Stimulated activated CD8-positive, alpha-beta memory T cell treated with anti-CD3 and anti-CD28 coated beads, Interleukin-7, amount 100 ng/mL, for 1 hour (primary cell): ENCODE measurements at places on chromosomes 6 and 20.

DNA sequence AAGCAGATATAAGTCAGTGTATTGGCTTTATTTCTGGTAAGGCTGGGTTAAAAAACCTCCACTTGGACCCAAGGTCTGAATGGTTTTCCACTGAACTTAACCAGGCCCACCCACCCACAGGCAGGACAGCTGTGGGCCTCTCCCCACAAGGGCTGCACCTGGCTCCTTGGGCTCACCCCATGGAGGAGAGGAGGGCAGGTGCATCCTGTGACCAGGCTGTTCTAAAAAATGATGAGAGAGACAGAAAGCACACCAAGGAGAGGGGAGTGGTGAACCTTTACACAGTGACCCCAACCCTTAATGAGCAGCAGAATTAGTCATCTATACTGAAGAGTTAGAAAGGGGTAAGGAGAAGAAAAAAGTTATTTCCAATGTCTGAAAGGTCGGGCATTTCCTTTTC is 34.5 kb upstream of the DUSP22 start:
- DNase-seq: no peak

GRCh38 chr20:64255361-64256281 is at the start of gene PCMTD2:
Gene PCMTD2 (plus strand): TSS chr20:64255748. CDS start chr20:64259966, 4,218 bp downstream.
- peak; percentile 66 for DNase-seq

DNA sequence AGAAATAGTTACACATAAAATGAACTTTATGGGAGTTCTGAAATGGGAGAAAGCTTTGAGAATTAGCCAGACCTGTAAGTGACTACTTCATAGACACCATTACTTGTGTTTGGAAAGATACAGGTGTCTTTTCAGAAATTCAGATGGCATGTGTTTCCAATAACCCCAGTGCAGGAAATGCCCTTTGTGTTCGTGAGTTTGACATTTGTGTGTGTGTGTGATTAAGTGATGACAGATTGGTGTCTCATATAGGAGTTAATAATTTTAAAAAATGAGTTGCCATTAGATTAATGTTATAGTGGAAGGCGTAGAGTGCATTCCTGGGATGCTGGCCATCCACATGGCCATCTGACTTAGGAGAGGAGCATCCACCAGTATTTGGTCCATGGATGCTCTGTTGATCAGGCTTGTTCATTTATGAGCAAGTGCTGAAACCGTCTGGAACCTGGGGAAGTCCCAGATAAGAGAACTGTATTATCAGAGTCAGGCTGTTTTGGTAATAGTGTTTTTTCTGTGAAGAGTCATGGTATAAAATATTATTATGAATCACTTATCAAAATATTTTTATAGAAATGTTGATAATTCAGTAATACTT is 3.1 kb downstream of the STK4 start:
- DNase-seq: no peak

DNA sequence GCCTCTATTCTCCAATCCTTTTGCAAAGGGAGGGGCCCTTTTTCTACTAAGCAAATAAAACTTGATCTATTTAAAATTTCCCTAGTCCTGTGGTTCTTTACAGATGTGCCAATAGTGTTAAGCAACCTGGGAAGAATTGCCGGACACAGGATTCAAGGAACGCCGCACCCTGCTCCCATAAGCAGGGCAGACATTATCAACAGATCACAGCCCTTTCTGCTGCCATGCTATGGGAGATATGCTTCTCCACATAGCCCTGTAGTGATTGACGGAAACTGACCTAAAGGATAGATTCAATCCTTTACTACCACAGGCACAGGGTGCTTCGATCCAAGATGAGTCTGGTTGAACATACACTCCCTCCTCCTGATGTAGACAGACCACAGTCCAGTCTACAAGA is 118.4 kb upstream of the TRAF3IP2 start:
- no peak for DNase-seq

- DNase-seq: no peak
Measured at GRCh38 chr6:71336901-71337300, 48.3 kb downstream of the OGFRL1 start.

GRCh38 chr20:50870561-50871161 is 60.6 kb downstream of the ADNP start:
- no peak for DNase-seq

- no peak for DNase-seq
Measured at GRCh38 chr6:15395087-15395486, 149.2 kb downstream of the JARID2 start.

- no peak for DNase-seq
Measured at GRCh38 chr6:80548532-80548931, 442.1 kb downstream of the BCKDHB start.

GRCh38 chr6:99187429-99187828 is 162.0 kb downstream of the FAXC start:
- no peak for DNase-seq

- no peak for DNase-seq
Measured at GRCh38 chr6:168785720-168786511, 344.9 kb downstream of the SMOC2 start.

- DNase-seq: no peak
Measured at GRCh38 chr6:1080453-1081337, 231.2 kb upstream of the FOXQ1 start.

GRCh38 chr6:142279350-142280180 is 22.2 kb upstream of the ADGRG6 start:
- no peak for DNase-seq

- DNase-seq: no peak
Measured at GRCh38 chr20:22404419-22405170, 179.8 kb downstream of the FOXA2 start.

DNA sequence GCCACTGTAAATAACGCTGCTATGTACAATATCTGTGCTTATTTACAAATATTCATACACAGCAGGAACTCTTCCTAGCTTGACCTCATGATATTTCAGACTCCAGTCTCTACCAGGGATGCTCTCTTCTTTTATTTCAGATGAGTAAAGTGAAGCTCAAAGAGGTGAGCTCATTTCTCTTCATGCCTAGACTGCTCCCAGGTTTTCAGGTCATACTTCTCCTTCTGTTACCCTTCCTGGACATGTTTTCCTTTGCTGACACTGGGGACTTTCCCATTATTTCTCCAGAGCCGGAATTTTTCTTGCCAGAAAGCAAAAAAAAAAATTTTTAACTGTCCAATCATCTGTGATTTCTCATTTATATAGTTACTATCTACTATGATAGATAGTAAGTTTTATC is 147.2 kb upstream of the DST start:
- no peak for DNase-seq

GRCh38 chr20:43372051-43372450 is 85.6 kb upstream of the SRSF6 start:
- DNase-seq: no peak

GRCh38 chr6:99591673-99592364 is 14.8 kb upstream of the PRDM13 start:
- DNase-seq: no peak

GRCh38 chr6:36340618-36341454 is 4.1 kb upstream of the BNIP5 start:
- DNase-seq: peak; percentile 47

GRCh38 chr6:20211037-20211940 is 980 bp downstream of the MBOAT1 start:
- no peak for DNase-seq

- DNase-seq: no peak
Measured at GRCh38 chr6:166559211-166559610, 27.3 kb downstream of the RAMACL start.

- no peak for DNase-seq
Measured at GRCh38 chr6:40253420-40253819, 319.2 kb upstream of the MOCS1 start.

GRCh38 chr20:10309326-10309725 is 90.7 kb downstream of the SNAP25 start:
- DNase-seq: no peak

DNA sequence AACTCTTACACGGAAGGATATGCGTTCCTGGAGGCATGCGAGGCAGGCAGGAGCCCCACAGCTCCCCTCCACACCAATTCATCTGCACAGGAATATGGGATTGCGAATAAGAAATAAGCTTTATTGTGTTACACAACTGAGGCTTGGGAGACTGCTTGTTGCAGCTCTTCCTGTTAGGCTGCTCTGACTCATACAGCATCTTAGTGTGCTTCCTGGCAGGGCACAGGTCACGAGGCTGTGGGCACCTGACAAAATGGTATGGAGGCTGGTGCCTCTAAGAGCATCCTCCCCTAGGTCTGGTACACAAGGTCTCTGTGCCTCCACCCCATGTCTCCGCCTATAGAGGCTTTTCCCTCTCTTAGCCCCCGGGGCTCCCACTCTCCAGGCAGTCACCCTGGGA is 6.8 kb downstream of the SLC22A3 start:
- DNase-seq: no peak

GRCh38 chr20:39960522-39961428 is 728.3 kb downstream of the MAFB start:
- no peak for DNase-seq

DNA sequence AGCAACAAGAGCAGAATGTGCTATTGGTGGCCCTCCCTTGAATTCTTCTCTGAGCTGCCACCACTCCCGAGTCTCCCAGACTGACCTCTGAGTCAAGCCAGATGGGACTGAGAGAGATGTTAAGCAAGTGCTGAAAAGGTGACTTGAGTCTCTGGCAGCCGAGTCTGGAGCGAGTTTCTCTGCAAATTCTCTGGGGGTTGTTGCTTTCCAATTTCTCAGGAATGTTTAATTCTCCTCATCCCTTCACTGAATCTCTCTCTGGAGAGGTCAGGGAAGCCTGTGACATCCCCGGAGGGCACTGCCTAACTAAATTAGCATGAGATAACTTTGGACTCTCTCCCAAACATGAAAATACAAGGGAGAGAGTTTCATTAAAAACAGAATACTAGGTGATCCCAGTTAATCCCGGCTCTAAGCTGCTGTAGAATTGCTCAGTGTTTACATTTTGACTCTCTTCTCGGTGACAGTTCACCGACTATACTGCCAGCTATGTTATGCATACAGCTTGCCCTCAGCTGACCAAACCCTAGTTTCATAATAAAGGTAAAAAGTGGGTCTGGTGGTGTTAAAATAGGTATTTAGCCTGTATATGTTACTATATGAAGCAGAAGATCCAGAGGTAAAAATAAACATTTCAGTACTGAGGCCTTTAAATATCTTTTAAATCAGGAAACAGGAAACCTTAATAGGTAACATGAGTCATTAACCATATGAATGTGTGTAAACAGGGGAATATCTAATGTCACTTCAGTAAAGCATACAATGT is 157.9 kb downstream of the FOXC1 start:
- DNase-seq: no peak

DNA sequence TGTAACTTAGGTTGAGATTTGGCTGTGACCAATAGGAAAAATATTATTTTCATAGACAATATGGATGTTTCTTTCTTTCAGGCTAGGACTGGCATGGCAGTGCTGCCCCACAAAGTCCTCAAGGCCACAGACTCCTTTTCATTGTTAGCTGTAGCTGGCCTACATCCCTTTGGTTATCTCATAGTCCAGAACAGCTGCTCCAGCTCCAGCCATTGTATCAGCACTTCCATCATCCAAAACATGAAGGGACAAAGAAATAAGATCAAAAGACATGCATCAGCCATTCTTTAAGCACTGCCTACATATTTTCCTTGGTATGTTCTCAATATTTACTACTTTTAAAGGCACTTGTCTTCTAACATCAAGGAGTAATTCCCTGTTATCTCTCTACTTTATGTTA is 73.0 kb downstream of the ZDHHC14 start:
- no peak for DNase-seq

DNA sequence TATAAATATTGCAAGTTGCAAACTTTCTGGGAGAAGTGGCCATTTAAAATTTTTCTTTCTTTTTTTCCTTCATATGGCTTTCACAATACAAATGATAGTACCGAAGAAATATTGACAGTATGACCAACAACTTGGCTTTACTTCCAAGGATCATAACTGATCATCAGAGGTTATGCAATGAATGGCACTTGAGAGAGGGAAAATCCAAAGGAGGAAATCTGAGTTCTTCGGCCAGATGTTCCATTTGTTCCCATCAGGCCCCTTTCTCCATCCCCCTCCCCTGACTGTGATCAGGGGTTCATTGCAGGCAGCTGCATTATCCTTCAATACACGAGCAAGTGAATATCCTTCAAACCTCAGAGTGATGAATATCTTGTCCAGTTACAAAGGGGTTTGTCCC is 130.0 kb upstream of the UST start:
- DNase-seq: no peak

DNA sequence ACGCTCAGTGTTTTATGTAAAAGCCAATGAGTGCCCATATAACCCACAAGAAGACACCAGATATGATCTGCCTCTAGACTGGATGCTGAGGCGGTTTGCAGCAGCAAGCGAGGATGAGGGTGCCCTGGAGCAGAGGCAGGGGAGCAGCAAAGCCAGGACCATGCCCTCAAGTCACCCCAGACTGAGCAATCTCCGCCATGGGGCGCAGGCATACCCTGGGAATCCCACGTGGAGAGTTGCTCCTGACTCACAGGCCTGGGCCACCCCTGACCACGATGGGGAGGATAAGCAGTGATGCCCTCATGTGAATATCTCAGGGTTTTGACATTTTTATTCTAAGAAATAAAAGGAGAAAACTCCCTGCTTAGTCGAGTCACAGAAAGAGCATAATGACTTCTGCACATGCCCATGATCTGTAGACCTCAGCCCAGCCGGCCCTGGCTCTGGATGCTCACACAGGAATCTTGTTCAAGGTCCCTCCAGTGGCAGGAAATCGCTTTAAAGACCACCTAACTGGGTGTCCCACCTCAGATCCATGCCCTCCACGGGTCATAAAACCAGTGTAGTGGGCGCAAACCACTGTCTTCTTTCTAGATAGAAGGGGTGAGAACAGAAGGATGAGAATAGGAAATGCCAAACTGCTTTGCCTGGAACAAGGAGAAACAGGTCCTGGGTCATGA is 138.3 kb upstream of the SNX9 start:
- DNase-seq: no peak

DNA sequence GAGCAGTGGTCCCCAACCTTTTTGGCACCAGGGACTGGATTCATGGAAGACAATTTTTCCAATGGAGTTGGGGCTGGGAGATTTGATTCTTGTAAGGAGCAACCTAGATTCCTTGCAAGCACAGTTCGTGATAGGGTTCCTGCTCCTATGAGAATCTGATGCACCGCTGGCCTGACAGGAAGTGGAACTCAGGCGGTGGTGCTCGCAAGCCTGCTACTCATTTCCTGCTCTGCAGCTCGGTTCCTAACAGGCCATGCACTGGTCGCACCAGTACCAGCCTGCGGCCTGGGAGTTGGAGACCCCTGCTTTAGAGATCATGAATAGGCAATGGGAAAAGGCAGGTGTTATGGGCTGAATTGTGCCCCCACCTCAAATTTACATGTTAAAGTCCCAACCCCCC is 131.2 kb downstream of the PFDN4 start:
- DNase-seq: no peak

DNA sequence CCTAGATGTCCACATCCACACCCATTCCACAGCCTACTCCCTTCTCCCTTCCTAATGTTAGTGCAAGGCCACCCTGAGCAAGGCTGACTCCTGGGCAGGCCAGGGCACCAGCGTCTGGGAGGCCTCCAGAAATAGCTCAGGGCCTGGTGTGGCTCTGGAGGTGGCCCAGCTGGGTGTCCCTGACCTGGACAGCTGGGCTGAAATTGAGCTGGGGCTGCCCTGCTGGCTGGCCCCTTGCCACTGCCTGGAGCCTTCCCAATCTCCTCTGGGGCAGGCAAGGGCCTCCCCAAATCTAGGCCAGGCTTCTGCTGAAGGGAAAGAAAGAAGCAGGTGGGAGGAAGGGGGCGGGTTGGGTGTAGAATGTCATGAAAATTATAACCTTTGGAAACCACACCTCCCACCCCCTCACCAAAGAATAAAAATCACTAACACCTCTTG is 2.1 kb downstream of the FAM110A start:
- DNase-seq: no peak
